ENCODE measurements at places on chromosomes 7 and 10. TPM values are rescaled to one million over a fixed set of nuclear protein-coding genes. Genes with fewer than 3 reads are reported as not detected.

Gene ZNF425
- polyA plus RNA-seq: 3.0 TPM

Gene INA
- 0.15 TPM for polyA plus RNA-seq

Gene CACNA2D1
- 131 TPM for polyA plus RNA-seq

Gene PLEKHS1
- 0.05 TPM for polyA plus RNA-seq

Gene COBL
- polyA plus RNA-seq: 117 TPM

Gene WNT8B
- polyA plus RNA-seq: 0.10 TPM

Gene KAZALD1
- polyA plus RNA-seq: 28.0 TPM

Gene NAPEPLD
- 14.5 TPM for polyA plus RNA-seq

DNA sequence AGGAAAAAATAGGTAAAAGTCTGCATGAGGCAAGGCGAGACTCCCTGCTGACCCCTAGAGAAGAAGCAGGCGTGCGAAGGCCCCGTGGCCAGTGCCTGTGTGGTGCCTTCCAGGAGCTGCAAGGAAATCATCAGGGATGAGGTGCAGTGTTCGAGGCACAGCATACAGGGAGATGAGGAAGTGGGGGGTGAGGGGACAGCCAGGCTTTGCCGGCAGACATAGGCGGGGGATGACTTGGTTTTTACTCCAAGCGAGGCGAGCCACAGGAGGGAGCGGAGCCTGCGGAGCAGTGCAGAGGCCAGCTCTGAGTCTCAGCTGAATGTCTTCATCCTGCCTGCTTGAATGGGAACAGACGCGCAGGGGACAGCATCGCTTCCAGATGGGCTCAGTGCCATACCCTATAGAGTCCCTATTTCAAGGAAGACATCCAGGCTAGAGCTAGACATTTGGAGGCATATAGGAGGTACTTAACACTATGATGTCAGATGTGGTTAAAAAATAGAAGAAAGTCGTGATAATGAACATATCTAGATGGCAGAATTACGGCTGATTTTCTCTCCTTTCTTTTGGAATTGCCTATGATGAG lies 49.5 kb downstream of the TCERG1L start:
- DNase-seq: no peak

DNA sequence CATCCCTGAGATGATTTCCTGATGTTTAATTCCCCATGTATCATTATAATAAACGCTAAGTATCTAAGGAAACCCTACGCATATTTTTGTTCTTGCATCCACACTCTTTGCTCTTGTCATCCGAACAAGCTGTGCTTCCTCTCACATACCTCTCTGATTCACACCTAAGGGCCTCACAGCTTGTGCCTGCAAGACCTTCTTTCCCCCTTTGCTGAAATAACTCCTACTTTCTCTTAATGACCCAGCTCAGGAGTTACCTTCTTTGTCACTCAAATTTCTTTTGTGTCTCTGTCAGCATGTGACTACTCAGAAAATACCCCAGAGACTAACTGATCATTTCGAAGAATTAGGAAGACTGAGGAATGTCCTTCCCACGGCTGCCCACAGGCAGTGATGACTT lies 209.3 kb upstream of the IMMP2L start:
- no peak for DNase-seq

DNA sequence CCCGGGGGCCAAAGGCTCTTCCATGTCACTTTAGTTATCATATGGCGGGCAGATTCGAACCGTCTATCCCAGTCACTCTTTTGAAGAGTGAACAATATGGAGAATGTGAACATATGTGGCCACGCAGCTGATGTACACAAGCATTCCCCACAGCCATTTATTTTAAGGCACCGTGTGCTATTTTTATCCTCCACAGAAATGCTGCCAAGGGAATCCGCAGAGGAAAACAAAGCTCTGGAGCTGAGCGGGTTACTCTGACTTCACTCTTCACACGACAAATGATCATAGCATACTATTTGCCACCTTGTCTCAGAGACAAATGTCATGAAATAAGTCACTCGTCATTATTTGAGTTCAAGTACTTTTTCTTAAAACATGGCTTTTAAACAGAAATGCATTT lies 100.3 kb downstream of the CTBP2 start:
- DNase-seq: no peak

GRCh38 chr7:105014693-105015389 lies 836 bp downstream of the KMT2E start:
- no peak for DNase-seq

- DNase-seq: no peak
Observed at GRCh38 chr10:60086862-60087261, 180.5 kb upstream of the CCDC6 start.

GRCh38 chr10:81108516-81109199 lies 571.0 kb downstream of the SH2D4B start:
- no peak for DNase-seq

- DNase-seq: no peak
Observed at GRCh38 chr10:130461631-130462030, 325.4 kb downstream of the GLRX3 start.

GRCh38 chr10:53903756-53904155 lies 897.3 kb downstream of the PCDH15 start:
- no peak for DNase-seq

DNA sequence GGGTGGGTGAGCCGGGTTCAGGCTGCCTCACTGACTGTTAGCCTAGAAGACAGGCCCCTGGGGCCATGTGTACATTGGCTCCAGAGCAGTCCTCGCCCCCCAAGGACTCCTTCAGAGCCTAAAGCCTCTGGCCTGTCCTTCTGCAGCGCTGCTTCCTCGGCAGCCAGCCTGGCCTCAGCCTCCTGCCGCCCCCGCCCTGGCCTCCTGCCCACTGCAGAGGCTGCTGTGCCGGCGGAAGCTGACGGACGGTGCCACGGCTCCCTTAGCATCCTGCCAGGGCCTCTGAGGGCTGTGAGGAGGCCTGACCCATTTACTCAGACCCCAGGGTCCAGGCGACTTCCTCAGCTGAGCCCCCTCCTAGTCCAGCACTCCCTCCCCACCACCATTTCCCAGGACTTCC lies 4.9 kb downstream of the SRRM3 start:
- DNase-seq: no peak

DNA sequence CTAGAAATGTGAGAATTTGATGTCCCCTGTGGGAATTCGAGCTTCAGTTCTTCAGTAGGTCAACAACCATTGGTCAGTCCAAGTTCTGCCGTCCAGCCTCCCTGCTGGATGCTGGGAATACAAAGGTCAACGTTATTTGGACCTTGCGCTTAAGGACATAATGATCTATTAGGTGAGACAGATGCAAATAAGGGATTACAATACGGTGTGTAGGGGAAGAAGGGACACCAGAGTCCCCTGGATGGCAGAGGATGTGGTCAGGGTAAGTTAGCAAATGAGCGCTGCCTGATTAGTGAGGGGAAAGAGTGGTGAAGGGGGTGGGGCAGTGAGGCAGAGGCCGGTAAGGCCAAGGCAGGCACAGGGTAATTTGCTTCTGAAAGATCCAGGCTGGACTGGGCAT lies 16.2 kb downstream of the CCNY start:
- DNase-seq: no peak

DNA sequence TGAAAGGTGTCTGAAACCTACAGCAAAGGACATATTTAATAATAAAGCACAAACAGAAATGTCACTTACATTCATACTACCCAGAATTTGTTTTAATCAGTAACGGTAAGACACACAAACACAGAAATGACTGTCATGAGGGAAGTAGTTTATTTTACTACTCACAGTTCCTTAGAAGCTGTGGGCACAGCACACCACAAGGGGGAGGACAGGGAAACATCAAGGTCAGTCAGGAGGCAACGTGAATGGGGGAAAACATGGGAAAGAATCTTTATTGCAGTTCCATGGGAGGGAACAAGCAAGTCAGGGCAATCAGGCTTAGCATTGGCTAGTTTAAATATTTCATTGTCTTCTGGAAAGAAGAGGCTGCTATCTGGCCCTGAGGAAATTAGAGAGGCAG lies 123.8 kb upstream of the PDSS1 start:
- no peak for DNase-seq

GRCh38 chr7:102395873-102396709 lies at the start of gene PRKRIP1:
Gene PRKRIP1, plus strand, starts transcription at chr7:102396363. Its CDS starts 49 bp downstream, at chr7:102396412.
- peak; percentile 70 for DNase-seq

GRCh38 chr7:15043931-15044330 lies 141.4 kb upstream of the DGKB start:
- no peak for DNase-seq

- no peak for DNase-seq
Observed at GRCh38 chr7:143518941-143519340, 41.3 kb downstream of the TAS2R41 start.

- DNase-seq: no peak
Observed at GRCh38 chr7:111098011-111098925, 7.3 kb downstream of the LRRN3 start.

GRCh38 chr7:40760293-40760964 lies 625.6 kb downstream of the SUGCT start:
- no peak for DNase-seq

- no peak for DNase-seq
Observed at GRCh38 chr10:43863859-43864591, 215.3 kb upstream of the ZNF32 start.

- no peak for DNase-seq
Observed at GRCh38 chr7:80134536-80135308, at the start of gene GNAI1. Gene GNAI1, plus strand, starts transcription at chr7:80134831. Its CDS starts 330 bp downstream, at chr7:80135161.

- DNase-seq: no peak
Observed at GRCh38 chr10:13928451-13928850, 341.7 kb downstream of the PRPF18 start.

DNA sequence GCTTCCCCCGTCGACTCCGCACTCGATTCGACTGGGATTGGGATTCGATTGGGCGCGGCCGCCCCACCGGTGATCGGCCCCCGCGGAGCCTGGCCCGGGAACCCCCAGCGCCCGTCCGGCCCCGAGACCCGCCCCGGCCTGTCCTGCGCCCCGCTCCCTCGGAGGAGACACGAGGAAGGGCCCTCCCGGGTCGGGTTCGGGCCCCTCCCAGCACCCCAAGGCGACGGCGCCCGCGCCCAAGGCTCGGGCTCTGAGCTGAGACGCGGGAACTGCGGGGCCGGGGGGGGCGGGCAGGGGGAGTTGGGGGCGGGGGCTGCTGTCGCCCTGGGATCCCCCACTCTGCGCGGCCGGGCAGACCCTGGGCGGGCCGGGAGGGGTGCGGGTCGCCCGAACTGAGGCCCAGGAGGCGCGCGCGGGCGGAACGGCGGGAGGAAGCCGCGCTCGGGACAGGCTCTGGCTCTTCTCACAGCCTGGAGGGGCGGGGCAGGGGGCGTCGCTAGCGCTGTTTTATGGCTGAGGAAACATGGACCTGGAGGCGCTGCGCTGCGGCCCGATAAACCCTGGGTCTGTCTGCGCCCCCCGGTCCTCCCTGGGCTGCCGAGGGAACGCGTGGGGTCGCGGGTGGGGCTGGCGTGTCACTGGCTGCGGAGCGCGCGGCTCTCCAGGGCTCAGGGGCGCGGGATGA lies 1.7 kb upstream of the NKX6-2 start:
- DNase-seq: no peak
